ENCODE measurements at places on chromosomes 2 and 18.

DNA sequence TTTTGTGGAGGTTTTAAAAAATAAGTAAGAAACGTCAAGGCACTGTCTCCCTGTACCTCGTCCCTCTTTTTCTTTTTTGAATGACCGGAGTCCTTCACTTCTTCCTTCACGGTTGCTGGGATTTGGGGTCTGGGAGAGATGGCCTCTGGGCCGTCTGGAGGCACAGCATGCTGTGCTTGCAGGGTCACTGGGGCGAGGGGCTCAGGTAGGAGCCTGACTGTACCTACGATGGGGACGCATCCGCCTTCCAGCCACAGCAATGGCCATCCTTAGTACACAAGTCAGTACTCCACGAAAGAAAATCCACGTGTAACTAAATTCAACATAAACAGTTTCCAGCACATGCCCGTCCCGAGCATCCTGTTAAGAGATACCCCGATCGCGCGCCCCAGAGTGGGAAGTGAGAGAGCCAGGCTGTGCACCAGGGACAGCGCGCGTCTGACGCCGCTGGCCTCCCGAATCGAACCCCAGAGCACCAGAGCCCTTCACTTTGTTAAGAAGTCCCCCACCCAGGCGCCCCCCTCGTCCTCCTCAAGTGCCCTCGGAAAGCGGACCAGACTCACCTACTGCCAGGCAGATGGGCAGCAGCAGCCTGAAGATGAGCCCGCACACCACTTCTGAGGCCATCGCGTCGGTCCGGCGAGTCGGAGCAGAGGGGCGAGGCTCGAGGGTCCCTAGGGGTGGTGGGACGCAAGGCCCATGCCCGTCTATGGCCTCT is 1.2 kb downstream of the PIEZO2 start:
- DNase-seq, result no peak

- DNase-seq, result peak; percentile 79
Observed at GRCh38 chr2:85018049-85018447, 47.1 kb downstream of the KCMF1 start.

DNA sequence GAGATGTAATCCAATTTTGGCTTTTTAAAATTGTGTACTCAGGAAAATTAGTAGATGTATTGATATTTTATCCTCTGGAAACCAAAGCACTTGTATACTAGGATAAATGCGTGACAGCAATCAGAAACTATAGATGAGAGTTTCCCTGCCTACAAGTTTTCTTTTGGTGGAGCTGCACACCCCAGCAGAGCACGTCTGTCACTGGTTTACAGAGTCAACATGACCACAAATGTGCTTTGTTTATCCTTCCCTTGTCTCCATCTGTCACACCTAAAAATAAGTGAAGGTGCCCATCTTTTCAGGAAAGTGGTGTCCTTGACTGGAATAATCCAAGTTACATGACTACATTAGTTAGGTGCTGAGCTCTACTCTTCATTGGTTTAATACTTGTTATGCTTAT is 210.4 kb upstream of the DSEL start:
- no peak for DNase-seq

- DNase-seq, result no peak
Observed at GRCh38 chr2:82811946-82812345, 1647.1 kb downstream of the SUCLG1 start.

DNA sequence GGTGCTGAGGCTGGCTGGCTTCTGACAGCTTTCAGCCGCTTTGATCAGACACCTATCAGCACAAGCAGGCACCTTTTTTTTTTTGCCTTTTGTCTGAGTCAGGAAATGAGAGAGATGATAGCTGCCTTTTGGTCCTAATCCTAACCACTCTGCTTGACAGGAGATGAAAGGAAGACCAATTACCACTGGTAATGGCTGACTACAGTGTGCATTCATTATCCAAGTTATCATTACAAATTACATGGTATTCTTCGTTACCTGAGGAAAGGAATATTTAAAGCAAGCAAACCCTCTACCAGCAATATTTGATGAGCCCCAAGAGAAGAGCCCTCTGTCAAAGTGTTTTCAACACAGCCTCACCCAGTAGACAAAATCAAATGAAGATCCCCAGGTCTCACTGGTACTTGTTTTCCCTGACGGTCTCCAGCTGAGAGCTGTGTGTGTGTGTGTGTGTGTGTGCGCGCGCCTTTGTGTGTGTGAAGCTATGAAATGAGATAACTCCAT is 925.7 kb downstream of the DCDC2C start:
- no peak for DNase-seq

DNA sequence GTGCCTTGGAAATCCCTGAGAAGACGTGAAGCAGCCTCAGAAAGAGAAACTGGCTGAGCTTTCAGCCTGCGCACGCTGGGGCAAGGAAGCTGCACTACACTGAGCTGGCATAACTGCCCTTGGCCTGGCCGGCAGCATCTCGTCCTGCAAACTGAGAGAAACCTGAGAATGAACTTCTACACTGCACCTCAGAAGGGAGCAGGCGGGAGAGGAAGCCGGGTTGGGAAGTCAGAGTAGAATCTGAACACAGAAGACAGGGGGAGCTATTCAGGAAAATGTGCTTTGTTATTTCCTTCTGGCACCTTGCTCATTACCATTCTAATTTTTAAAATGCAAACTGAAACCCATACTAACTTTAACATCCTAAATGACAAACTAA is 70.9 kb downstream of the ZEB2 start:
- DNase-seq, result no peak

- DNase-seq, result no peak
Observed at GRCh38 chr2:118084491-118085089, 3.7 kb upstream of the INSIG2 start.

DNA sequence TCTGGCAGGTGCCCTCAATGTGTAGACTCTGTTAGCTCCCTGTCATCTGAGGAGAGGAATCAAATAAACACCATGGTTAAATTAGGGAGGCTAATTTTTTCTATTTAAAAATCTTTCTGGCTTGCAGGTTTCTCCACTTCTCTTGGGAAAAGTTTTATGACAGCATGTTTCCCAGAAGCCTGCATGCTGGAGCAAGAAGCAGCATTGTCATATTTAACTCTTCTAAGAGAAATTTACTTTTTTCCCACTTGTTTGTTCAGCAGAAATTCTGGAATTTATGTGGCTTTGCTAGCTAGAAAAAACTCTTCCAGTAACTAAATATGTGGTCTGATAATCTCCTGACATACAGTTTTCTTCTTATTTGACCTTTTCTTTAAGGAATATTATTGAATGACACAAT is 230.5 kb downstream of the PARD3B start:
- no peak for DNase-seq

DNA sequence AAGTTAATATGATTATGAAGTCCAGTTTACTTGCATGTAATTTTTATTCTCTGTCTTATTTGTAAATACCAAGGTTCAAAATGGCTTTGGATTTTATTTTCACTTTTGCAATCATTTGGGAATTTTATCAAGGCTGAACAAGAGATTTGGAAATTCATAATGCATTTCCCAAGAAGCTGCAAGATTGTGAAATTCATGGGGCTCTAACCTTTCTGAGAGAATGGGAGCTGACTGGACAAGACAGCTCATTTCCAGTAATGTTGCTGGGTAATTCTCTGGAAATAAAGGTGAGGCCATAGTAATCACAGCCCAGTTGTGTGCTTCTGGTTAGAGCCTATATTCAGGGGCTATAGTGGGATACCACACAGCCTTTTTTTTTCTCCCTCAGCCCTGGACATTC is 21.5 kb upstream of the NABP1 start:
- no peak for DNase-seq

DNA sequence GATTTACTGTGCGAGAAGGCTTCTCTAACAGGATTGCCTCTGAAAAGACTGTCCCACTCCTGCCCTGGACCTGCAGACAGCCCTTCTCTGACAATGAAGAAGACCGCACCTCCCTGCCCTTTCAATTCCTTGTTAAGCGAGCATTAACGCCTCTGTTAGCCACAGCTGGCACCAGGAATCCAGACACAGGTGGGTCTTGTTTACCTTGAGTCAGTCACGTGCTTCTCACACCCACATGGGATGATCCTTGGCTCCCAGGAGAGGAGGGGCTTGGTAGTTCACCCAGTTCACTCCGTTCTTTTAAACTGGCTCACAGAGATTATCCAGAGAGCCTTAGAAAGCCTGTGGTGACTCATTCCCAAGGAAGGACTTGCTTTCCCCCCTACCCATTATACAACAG is 410.5 kb upstream of the MEIS1 start:
- no peak for DNase-seq

GRCh38 chr18:31204833-31205232 is 42.2 kb upstream of the DSC1 start:
- DNase-seq, result no peak

- DNase-seq, result no peak
Observed at GRCh38 chr2:120958623-120959366, 223.1 kb downstream of the GLI2 start.

Data from Caki2 (cell line).